ENCODE measurements at places on chromosomes 1 and 21.

DNA sequence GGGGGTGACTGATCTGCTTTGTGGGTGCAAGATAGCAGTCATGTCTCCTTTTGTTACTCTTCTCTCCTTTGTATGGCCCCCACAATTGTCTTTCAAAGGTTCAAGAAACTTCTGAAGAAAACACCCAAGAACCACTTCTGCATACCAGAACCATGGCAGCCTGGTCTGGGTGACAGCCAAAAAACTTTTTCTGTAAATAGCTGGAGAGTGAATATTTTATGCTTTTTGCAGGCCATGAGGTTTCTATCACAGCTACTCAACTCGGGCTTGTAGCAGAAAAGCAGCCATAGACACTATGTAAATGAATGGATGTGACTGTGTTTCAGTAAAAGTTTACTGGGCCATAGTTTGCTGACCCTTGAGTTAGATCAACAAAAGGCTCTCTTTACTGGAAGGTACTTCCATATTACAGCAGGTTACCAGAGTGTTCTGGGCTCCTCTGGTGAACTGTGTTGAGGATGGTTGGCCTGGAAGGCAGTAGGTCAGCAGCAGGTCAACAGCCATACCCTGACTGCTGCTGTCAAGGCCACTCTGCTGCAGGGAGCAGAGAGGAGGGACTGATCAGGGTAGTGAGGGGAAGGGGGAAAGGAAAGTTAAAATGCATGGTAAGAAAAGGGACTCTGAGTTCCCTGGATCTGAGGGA is 116.4 kb downstream of the GDAP2 start:
- DNase-seq = no peak

- no peak for DNase-seq
Measured at GRCh38 chr1:239815074-239815473, 276.6 kb upstream of the FMN2 start.

DNA sequence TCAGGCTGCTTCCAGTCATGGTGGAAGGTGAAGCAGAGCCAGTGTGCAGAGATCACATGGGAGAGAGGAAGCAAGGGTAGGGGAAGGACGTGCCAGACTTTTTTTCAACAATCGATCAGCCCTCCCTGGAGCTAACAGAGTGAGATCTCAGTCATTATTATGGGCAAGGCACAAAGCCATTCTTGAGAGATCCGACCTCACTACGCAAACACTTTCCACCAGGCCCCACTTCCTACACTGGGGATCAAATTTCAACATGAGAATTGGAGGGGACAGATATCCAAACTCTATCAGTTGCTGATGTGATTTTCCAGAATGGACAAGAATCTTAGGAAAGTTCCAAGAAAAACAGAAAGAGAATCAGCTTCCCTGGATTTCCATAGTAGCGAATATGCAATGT is 60.5 kb downstream of the BACE2 start:
- DNase-seq = no peak

- no peak for DNase-seq
Measured at GRCh38 chr1:222886878-222887351, 72.1 kb downstream of the DISP1 start.

DNA sequence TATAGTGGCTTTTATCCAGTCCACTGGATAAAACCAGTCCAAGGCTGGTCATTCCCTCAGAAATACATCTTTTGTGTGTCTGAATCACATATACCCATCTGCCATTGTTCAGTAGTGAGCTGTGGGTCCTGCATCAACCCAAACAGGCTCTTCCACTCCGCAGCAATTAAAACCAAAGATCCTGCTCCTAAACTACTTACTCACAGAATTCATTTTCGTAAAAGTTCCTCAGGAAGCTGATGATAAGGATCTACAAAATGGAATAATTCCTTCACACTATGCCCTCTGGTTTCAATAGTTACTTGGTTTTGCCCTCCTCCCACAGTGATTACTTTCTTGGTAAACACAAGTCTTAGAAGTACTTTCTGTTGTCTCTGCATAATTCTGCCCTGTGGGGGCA is 5.1 kb upstream of the MFSD2A start:
- DNase-seq = no peak

- DNase-seq = peak; percentile 59
Measured at GRCh38 chr1:235011599-235012435, 116.8 kb downstream of the TOMM20 start.

DNA sequence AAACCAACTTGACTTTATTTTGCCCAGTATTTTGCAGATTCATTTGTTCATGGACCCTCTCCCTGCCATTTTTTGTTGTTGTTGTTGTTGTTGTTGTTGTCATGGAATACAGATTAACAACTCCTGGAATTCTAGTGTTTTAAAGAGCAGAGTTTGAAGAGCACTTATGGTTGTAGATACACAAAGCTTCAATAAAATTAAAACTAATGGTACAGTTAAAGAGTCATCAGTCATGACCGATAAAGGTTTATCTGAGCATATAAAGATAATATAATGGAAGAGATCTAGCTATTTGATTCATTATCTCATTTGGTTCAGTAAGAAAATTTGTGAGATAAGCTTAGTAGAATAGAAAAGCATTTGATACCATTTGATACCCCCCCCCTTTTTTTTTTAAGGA is 21.8 kb downstream of the NEK7 start:
- DNase-seq = no peak

DNA sequence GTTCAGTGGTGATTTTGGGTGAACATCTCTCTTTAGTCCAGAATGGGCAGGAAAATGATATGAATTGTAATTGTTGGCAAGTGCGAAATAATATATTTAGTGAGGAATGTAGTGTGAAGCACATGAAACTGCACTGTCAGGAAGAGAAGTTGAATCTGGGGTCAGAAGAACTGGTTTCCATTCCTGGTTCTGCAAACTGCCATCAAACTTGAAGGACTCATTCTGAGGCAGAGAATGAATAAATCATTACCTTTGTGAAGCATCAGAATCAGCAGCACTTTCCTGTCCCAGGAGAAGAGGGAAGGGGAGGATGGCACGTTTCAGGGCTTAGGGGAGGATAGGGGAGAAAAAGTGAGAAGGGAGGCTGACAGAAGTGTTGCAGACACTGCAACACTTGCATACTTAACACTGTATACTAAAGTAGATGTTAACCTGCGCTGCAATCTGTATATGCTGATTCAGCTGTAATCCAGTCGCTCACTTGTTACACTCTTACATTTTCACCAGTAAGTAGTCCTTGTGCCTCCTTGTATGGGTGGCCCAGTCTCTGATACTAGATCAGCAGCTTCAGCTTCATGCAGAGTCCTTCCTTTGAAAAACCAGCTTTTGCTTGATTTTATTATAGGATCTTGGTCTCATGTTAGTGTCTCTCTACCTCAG is 10.5 kb upstream of the RPTN start:
- DNase-seq = no peak

- no peak for DNase-seq
Measured at GRCh38 chr1:9250411-9251381, 16.1 kb downstream of the H6PD start.

Data from esophagus squamous epithelium (tissue), 5 donors.